Stimulated activated CD8-positive, alpha-beta memory T cell treated with anti-CD3 and anti-CD28 coated beads, Interleukin-7, amount 100 ng/mL, for 4 hours (primary cell): ENCODE measurements at places on chromosomes 1 and 21.

DNA sequence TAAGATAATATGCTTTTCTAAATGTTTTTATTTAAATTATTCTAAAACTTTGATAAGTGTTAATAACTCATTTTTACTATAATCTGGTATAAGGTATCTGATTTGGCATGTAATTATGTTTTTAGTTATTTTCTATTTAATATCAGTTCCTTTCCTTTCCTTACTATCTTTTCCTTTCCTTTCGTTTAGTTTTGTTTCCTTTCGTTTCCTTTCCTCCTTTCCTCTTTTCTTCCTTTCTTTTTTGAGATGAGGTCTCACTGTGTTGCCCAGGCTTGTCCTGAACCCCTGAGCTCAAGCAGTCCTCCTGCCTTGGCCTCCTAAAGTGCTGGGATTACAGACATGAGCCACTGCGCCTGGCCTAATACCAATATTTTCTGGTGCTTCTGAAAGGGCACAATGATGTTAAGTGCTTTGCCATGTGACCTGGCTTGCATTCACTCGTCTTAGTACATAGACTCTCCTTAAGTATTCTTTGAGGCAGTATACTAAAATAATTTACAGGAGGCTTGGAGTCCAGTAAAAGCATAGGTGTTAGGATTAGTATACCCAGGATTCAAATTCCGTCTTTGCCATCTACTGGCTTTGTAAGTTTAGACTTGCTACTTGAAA is 18.7 kb downstream of the MIER1 start:
- no peak for DNase-seq

DNA sequence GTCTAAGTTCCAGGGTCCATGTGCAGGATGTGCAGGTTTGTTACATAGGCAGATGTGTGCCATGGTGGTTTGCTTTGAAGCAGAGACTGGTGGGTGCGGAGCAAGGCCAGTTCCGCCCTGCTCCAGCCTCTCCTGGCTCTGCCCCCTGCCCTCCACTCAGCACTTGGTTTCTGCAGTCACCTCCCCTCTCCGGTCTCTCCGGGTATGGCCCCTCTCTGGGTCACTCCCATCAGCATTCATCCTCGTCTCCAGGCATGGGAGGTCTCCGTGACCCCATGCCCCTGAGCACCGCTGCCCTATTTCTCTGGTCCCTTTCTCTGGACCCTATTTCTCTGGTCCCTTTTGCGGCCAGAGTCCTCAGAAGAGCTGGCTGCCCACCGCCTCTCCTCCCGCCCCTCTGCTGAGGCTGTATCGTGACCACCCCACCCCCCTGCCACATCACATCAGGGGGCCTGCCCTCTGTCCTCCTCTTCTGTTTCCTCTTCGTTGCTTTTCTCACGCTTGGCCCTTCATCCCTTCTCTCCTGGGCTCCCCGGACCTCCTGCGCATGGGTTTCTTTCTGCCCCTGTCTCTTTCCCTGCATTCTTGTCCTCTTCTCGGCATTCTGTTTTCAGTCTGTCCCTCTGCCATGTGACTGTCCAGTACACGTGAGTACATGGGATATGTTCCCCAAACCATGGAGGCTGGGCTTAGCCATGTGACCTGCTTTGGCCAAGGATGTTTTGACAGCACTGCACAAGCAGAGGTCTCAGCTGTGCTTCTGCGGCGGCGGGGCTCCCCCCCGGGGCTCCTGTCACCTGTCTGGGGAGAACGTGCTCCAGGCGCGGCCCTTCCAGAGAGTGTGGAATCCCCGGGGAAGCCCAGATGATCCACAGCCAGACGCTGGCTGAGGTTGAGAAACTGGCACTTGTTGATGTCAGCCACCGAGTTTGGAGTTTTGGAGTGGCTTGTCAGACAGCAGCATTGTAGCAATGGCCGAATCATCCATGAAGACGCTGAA is 54.4 kb upstream of the C1orf174 start:
- no peak for DNase-seq

DNA sequence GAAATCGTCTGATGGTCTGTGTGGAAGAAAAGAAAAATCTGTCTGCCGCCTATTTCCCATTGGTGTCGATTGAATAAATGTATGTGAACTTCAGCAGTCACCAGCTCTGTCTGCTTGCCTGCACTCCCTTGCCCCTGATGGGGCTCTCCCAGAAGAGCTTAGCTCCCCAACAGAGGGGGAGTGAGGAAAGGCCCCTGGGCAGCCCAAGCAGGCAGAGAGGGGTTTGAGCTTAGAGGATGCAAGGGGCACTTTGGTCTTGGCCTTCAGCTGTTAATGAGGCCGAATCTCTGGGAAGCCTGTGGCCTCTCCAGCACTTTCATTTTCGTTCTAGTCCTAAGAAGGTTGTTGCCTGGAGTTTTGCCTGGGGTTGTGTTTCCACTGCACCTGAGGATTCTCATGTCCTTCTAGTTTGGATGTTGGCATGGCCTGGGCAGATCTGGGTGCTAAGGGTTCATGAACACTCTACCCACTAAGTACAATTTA is 2.8 kb downstream of the FOXD2 start:
- no peak for DNase-seq

DNA sequence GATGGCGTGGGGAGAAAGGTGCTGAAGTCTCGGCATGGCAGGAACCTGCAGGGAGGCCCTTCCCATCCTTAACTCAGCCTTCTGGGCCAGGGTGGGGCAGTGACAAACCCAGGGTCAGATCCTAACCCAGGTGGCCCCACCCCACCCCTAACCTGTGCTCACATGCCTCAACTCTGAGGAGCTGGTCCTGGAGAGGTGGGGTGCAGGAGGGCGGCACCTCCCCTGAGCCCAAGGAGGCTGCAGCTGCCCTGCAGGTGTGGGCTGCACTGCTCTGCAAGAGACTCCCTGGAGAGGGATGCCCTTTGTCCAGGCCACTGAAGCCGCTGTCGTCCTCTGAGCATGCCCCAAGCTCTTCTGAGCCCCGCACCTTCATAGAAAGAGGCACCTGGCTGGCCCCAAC is 15.2 kb upstream of the ADAMTSL4 start:
- no peak for DNase-seq

GRCh38 chr1:27380224-27380623 is 2.9 kb downstream of the CD164L2 start:
- no peak for DNase-seq

- no peak for DNase-seq
These were observed 19.3 kb upstream of the PTAFR start for GRCh38 chr1:28195780-28196179.

DNA sequence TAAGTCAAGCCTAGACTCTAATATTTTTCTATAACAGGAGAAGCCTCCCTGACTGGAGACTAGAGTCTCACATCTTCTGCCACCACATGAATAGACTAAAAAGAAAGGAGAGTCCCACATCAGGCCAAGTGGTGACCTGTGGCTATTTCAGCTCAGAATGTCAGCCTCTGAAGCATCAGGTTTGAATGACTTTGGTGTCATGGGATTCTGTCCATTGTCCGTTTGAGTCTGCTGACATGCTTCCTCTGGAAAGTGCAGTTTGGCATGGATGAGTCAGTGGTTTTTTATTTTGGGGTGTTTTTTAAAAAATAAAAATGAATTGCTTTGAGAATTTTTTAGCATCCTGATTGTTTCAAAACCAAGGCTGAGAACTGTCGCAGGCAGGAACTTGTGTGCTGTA is 19.5 kb downstream of the DYRK3 start:
- DNase-seq = no peak

GRCh38 chr1:114339379-114339778 is 171.6 kb downstream of the TRIM33 start:
- DNase-seq = no peak

- DNase-seq = no peak
These were observed 32.3 kb downstream of the TBX19 start for GRCh38 chr1:168312718-168313604.

DNA sequence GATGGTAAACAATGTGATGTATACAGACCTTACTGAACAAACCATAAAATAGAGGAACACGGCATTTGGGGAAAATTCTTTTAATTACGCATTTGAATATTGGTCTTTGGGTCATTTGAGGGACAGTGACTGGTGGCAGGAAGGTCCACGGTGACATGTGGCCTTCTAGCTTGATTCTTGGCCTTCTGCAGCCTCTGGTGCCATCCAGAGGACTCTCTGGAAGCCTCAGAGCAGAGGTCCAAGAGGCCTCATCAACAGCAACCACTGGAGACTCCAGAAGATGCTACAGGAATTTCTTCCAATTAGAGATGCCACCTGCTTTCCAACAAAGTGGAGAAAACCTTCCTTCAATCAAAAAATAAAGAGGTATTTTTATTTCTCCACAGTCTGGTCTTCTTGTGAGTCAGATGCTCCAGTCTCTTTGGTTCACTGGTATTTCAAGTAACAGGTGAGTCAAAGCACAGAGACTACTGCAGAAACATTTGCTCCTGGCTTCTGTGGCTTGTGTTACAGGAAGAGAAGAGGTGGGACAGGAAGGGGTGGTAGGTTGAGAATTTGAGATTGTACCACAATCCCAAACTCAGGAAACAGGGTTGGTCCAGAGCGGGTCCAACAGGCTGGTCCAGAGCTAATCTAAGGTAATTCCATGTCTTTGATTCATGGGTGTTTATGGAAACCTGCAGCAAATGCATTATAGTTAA is 2.7 kb upstream of the F5 start:
- DNase-seq = peak; percentile 15

DNA sequence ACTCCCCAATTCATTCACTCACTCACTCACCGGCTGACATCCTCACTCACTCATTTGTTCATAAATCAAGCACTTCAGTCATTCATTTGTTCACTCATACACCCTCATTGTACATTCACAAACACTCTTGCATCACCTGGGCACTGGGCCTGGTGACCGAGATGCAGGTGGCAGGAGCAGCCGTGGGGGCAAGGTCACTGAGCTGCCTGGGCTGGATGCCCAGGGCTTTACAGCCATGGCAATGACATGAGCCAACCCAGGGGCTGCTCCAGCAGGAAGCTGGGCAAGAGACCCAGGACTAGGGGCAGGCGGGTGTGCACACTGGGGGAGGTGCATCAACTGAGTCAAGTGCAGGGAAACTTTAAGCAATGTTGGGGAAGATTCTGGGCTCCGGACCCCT is 113.6 kb upstream of the IGSF21 start:
- no peak for DNase-seq

- no peak for DNase-seq
These were observed 78.5 kb downstream of the ITPKB start for GRCh38 chr1:226660410-226661182.

DNA sequence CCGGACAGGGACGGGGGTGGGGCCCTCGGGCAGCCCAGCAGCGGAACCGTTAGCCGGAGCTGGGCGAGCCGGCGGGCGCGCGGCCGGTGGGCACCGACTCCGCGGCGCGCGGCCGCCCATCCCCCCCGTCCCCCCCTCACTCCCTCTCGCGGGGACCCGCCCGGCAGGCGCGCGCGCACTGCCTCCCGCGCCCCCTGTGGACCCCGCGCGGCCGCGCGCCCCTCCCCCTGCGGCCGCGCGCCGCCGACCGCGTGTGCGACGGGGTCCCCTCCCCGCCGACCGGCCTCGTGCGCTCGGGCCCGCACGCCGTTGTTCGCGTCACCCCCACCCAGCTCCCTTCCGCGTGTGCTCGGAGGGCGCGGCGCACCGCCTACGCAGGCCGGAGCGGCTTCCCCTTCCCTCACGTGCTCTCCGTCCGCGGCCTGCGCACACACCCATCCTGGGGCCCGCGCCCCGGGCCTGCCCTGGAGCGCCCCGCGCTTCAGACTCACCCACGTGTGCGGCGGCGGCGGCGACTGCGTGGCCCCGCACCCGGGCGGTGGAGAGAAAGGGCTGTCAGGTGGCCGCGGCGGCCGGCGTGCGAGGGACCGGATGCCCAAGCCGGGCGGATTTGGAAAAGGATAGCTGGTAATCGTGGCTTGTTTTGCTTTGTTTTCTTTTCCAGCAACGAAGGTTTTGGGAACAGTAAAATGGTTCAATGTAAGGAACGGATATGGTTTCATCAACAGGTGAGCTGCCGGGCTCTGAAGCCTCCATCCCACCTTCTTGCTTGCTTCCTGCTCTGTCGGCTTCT is 717 bp downstream of the YBX1 start:
- peak; percentile 21 for DNase-seq

- no peak for DNase-seq
These were observed 6.2 kb downstream of the RASSF5 start for GRCh38 chr1:206513312-206514111.

DNA sequence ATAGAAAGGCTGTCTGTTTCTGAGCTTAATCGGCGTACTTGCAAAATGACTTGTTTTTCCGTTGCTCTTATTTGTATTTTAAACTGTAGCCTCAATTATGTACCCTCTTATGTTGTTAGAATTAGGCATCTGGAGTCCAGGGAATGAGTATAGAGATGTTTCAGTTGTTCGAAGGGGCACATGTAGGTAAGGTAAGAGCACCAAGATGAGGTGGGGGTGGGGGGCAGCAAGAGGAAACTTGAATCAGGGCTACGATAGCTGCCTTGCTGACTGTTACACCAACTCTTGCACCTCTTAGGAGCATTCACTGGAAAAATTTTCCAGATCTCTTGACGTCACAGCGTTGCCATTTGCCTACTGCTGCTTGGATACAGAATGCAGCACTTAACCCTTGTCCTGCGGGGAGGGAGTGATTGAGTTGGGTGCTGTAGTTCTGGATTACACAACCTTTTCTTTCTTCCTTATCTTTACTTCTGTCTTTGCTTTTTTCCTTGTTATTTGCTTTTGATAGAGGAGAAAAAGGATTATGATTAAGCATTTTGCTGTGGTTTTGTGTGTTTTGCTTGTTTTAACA is 3.2 kb downstream of the ATP1B1 start:
- no peak for DNase-seq

- DNase-seq = no peak
These were observed 243.7 kb upstream of the SNX7 start for GRCh38 chr1:98417820-98418219.

GRCh38 chr1:156245451-156246232 is 2.2 kb downstream of the PAQR6 start:
- DNase-seq = no peak

DNA sequence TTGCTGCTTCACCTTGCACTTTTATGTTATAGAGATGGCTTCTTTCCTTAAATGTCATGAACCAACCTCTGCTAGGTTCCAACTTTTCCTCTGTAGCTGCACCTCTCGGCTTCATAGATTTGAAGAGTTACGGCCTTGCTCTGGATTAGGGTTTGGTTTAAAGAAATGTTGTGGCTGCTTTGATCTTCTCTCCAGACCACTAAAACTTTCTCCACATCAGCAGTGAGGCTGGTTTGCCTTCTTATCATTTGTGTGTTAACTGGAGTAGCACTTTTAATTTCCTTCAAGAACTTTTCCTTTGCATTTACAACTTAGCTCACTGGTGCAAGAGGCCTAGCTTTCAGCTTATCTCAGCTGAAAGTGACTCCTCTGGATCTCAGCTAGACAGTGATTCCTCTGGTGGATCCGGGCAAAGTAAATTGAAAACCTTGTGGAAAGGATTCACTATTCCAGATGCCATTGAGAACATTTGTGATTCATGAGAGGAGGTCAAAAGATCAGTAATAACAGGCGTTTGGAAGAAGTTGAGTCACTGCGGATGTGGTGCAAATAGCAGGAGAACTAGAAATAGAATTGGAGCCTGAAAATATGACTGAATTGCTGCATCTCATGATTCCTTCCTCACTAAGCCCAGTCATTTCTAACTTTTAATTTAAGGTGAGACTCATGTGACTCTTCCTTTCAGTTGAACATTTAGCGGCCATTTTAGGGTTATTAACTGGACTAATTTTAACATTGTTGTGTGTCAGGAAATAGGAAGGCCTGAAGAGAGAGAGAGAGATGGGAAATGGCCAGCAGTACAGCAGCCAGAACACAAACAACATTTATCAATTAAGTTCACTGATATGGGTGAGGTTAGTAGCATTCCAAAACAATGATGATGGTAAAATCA is 16.2 kb upstream of the RGS1 start:
- DNase-seq = no peak

- DNase-seq = no peak
These were observed 103.6 kb upstream of the ZRANB2 start for GRCh38 chr1:71184410-71184809.

GRCh38 chr1:154865442-154866256 is 4.4 kb downstream of the KCNN3 start:
- DNase-seq = no peak

- DNase-seq = no peak
These were observed 2.0 kb downstream of the CAPN9 start for GRCh38 chr1:230749150-230749549.
